ENCODE measurements at places on chromosomes 4 and X.

DNA sequence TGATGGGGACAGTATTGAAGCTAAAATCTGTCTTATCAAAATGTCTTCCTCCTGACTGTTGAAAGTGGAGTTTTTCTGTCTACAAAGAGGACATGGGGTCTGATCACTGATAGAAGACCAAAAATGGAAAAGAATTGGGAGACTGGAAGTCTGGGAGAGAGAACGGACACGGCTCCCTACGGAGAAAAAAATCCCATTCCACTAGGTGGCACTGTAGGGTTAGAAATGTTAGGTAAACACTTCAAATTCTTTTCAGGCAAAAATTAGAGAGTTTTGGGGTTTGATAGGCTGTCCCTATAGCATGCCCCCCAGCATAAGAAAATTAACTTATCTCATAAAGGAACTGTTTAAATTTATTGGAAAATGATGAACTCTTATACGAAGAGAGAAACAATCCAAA is 200.5 kb downstream of the FAM133A start:
- DNase-seq: no peak

DNA sequence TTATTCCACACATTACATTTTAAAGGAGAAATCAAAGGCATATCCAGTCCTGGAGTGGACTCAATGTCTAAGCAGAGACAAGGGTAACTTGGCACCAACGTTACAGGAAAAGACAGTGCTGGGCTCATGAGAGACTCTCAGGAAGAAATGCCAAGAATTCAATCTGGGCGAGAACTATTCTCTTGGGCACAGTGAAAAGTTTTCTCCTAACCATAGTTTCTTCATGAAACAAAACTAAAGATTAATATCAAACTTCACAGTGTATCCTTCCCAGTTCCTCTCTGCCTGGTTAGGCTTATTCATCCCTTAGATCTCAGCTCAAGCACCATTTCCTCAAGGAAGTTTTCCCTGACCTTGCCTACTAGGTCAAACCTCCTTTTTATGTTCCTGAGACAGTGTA is 109.4 kb upstream of the TLL1 start:
- no peak for DNase-seq

GRCh38 chr4:146132445-146132844 is 43.1 kb upstream of the LSM6 start:
- no peak for DNase-seq

DNA sequence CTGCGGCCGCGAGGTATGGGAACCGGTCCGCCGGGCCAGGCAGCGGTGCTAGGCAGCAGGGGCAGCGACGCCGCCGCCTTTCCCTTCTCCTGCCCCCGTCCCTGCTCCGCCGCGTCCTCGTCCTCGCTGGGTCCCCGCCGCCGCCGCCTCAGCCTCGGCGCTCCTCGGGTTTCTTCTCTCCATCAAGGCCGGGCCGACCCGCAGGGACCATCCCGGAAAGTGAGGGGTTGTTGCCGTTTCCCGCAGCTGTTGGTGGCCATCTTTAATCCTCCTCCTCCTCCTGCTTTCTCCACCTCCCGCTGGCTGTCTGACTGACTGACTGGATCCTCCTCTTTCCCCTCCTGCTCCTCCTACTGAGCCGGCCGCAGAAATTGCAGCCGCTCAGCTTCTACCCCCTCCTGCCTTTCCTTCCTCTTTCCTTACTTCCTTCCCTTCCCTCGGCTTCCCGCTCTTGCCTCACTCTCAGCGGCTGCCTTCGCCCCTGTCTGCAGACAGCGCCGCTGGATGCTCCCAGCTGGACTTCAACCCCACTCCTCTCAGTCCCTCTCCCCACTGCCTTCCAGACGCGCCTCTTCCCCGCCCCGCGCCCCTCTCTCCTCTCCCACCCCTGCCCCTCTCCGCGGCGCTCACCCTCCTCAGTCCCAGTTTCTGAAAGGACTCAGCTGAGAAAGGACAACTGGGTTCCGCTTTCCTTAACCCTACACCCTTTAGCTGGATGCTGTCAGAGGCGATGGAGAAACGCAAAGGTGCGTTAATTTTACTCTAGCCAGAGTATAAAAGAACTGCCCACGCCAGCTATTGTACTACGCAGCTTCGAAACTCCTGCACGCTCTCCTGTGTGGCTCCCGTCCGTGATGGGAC is at the start of gene WDFY3:
TSS of gene WDFY3 (minus strand) at position 309 of the 861 bp plus-strand sequence. CDS start 106,099 bp downstream, outside the sequence.
- DNase-seq: peak; percentile 29

- no peak for DNase-seq
These were observed 97.1 kb downstream of the LDB2 start for GRCh38 chr4:16801356-16801755.

GRCh38 chrX:23575281-23575680 is 92.0 kb upstream of the PRDX4 start:
- no peak for DNase-seq

GRCh38 chr4:71270901-71271300 is 67.9 kb upstream of the SLC4A4 start:
- DNase-seq: peak; percentile 25

DNA sequence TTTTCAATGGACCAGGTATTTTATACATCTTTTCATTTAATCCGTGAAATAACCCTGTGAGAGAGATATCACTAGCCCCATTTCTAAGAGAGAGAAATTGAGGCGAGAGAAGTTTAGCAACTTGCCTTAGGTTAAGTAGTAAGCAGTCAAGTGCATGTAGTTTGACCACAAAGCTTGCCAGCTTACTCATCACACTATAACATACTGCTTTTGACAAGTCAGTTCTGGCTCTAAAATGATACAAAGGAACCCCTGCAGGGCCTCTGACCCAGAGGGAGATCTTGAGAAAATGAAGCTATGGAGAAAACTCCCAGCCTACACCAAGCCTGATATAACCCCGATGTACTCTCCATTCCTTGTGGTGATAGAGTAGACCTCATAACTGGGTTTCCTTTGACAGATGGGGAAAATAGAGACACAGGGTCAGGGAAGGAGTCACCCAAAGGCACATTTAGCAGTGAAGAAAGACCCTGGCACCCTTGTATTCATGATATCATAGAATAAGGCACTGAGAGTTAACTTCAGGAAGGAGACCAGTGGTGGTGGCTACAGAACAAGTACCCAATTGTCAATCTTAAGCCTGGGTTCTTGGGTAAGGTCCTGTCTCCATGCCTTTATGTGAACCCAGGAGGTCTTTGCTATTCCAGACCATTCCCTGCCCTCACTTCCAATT is 60.2 kb upstream of the MSN start:
- no peak for DNase-seq

- peak; percentile 40 for DNase-seq
These were observed 9.0 kb upstream of the MAGEA8 start for GRCh38 chrX:149871940-149872339.

- no peak for DNase-seq
These were observed 141.2 kb upstream of the ZIC3 start for GRCh38 chrX:137424679-137425078.

- no peak for DNase-seq
These were observed 135.6 kb downstream of the CAMK2D start for GRCh38 chr4:113625902-113626301.

- no peak for DNase-seq
These were observed 1.1 kb downstream of the ARHGAP36 start for GRCh38 chrX:131059246-131059645.

GRCh38 chrX:136531951-136532350 is at the start of gene VGLL1:
VGLL1 (plus strand) TSS chrX:136532215; CDS start chrX:136536021, 3,806 bp downstream.
- DNase-seq: no peak
